ENCODE measurements at places on chromosomes 2 and 18.

GRCh38 chr2:23703037-23703582 is 223.8 kb downstream of the ATAD2B start:
- DNase-seq: no peak

- no peak for DNase-seq
Measured at GRCh38 chr18:30121397-30121796, 921.1 kb downstream of the DSC3 start.

GRCh38 chr2:21256006-21256405 is 132.2 kb downstream of the TDRD15 start:
- no peak for DNase-seq

DNA sequence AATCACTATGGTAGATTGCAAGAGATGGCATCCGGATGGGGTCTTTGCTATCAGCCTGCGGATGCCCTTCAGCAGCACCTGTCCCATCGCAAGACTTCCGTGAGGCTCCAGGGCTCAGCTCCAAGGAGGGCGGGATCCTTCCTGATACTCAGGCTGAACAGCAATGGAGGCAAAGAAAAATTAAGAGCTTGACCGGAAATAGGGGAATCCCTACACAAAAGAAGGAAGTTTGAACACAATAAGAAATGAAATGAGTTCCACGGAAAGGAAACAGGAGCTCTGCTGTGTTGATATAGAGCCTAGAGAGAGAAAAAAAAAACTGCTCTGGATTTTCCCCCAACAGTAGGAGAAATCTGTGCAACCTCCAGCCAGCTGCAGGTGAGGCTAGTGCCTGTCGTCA is 91.9 kb downstream of the ARL4C start:
- no peak for DNase-seq

- DNase-seq: no peak
Measured at GRCh38 chr2:241891988-241892298, 22.4 kb downstream of the RTP5 start.

GRCh38 chr2:227717687-227718567 is at the start of gene SLC19A3:
Gene SLC19A3 (minus strand): TSS chr2:227718028. CDS start chr2:227702318, 15,710 bp downstream.
- DNase-seq: peak; percentile 34

DNA sequence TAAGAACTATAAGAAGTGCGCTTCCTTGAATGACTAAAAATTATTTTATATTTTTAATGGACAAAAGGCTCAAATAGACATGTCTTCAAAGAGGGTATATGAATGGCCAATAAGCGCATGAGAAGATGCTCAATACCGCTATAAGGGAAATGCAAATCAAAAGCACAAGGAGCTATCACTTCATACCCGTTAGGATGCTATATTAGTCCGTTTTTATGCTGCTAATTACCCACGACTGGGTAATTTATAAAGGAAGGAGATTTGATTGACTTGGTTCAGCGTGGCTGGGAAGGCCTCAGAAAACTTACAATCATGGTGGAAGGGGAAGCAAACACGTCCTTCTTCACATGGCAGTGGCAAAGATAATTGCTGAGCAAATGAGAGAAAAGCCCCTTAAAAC is 20.5 kb upstream of the PPP4R1 start:
- no peak for DNase-seq

GRCh38 chr18:2573408-2573807 is 2.1 kb downstream of the NDC80 start:
- DNase-seq: no peak

GRCh38 chr2:239345251-239345650 is 55.6 kb downstream of the HDAC4 start:
- no peak for DNase-seq
